ENCODE measurements at places on chromosomes 6 and 20. TPM values are rescaled to one million over a fixed set of nuclear protein-coding genes. Genes with fewer than 3 reads are reported as not detected.

DNA sequence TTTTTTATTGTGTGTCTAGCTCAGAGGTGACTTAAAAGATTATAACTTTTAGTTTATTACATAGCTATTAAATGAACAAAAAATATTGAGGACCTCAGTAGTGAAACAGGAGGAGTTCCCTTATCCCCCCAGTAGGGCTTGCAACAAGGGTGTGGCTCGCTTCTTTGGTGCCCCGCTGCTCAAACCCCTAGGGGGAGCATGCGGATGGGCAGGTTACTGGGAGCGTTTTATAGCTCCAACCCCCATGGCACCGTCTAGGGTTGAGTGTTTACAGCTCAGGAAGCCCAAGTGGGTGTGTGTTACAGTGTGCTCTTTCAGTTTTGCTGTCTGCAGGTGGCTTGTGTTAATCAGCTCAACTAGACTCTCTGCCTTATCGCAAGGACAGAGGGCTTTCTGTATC is 1513.7 kb downstream of the GRIK2 start:
- DNase-seq: no peak
- no peaks in the 10 kb centered on the region for H3K36me3 ChIP-seq
- no peak overlapping the region for H3K27ac ChIP-seq
- no peaks in the 10 kb centered on the region for H3K4me1 ChIP-seq
- no peak overlapping the region for H3K4me3 ChIP-seq

DNA sequence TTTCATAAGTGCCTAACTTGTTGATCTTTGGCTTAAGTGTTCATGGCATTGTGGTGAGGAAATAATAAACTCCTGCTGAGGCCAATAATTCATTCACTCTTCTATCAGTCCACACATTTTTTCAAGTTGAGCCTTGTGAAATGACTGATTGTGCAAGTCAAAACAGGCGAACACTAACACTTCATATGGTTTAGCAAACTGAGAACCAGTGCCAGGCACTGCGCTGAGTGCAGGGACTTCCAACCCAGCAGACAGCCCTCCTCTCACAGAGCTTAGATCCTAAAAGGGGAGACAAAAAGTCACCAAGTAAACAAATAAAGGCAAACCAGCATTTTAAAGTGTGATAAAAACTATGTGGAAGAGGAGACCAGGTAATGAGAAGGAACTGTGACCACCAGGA is 435.0 kb downstream of the PTPRT start:
- no peak overlapping the region for H3K4me3 ChIP-seq
- no peaks in the 10 kb centered on the region for H3K4me1 ChIP-seq
- H3K27me3 ChIP-seq: no peaks in the 10 kb centered on the region

- H3K36me3 ChIP-seq: no peaks in the 10 kb centered on the region
- H3K27me3 ChIP-seq: no peaks in the 10 kb centered on the region
- no peak overlapping the region for H3K4me3 ChIP-seq
- peaks cover 55% of the 10 kb centered on the region for H3K4me1 ChIP-seq
Measured at GRCh38 chr20:23103284-23104018, 17.3 kb upstream of the CD93 start.

GRCh38 chr20:36682311-36682710 is 36.3 kb upstream of the SLA2 start:
- no peaks in the 10 kb centered on the region for H3K36me3 ChIP-seq
- no peak overlapping the region for H3K27ac ChIP-seq
- H3K4me3 ChIP-seq: no peak overlapping the region
- no peak for DNase-seq
- no peaks in the 10 kb centered on the region for H3K4me1 ChIP-seq

DNA sequence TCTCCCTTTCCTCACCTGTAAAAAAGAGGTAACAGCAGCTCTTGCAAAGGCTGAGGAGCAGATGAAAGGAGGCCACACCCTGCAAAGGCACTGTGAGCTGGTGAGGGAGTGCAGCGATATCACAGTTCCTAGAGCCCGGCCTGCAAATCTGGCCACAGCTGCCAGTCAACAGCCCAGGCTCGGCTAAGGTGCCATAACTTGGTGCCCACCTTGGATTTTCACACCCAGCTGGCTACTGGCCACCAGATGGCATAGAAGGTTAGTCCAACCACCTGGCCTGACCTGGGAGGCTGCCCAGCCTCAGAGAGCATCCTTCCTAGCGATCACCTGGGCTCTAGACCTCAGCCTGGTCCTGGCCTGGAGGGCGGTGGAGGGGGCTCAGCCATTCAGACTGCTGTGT is 46.8 kb downstream of the KCNB1 start:
- no peaks in the 10 kb centered on the region for H3K36me3 ChIP-seq
- H3K4me1 ChIP-seq: no peaks in the 10 kb centered on the region
- no peak for DNase-seq
- no peaks in the 10 kb centered on the region for H3K27me3 ChIP-seq
- H3K4me3 ChIP-seq: no peak overlapping the region
- H3K27ac ChIP-seq: no peak overlapping the region

GRCh38 chr6:42142118-42142835 is at the start of gene C6orf132:
TSS of gene C6orf132 (minus strand) at chr6:42142620. CDS start at chr6:42142444, 176 bp downstream.
- H3K36me3 ChIP-seq: no peaks in the 10 kb centered on the region
- peaks cover 12% of the 10 kb centered on the region for H3K4me1 ChIP-seq
- peak within 1 kb of the TSS; percentile 86 for H3K27ac ChIP-seq

- no peaks in the 10 kb centered on the region for H3K27me3 ChIP-seq
- DNase-seq: no peak
- H3K4me1 ChIP-seq: no peaks in the 10 kb centered on the region
- peaks cover 8% of the 10 kb centered on the region for H3K36me3 ChIP-seq
Measured at GRCh38 chr6:113949499-113949898, 21.4 kb downstream of the HDAC2 start.

DNA sequence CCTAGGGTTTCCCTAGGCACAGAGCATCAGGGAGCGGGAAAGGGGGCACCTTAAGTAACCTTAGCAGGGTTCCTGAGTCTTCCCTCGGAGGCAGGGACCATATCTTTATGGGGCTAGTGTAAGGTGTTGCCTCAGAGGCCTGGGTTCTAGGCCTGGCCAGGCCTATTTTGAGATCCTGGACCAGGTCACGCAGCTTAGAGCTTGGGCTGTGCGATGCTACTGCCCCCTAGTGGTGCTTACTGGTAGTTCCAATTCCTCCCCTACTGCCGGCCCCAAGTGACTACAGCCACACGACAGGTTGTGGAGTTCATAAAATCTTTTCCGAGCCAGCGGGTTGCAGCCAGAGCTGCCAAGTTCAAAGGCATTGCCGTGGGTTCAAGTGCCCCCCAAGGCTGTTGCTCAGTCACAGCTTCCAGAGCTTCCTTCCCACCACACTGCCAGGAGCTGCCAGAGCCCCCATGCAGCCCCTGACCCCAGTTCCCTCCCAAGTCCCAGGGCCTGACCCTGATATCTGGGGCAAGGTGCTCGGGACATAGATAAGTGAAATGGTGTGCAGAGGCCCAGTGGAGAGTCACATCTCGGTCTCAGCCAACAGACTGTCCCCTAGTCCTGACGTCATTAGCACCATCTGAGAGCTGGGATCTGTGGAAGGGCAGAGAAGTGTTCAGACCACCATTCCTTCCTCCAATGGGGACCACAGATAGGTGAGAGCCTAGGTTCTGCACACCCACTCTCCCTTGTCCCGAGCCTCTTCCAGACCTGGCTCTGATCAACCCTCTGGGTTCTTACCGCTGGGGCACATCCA is 3.3 kb downstream of the LRRC73 start:
- H3K4me3 ChIP-seq: no peak overlapping the region
- no peak overlapping the region for H3K27ac ChIP-seq
- peaks cover 29% of the 10 kb centered on the region for H3K4me1 ChIP-seq
- DNase-seq: no peak
- peaks cover 5% of the 10 kb centered on the region for H3K27me3 ChIP-seq

- no peaks in the 10 kb centered on the region for H3K36me3 ChIP-seq
- DNase-seq: no peak
- no peaks in the 10 kb centered on the region for H3K4me1 ChIP-seq
- no peaks in the 10 kb centered on the region for H3K27me3 ChIP-seq
- no peak overlapping the region for H3K4me3 ChIP-seq
Measured at GRCh38 chr20:51738877-51739447, 29.2 kb downstream of the ATP9A start.

DNA sequence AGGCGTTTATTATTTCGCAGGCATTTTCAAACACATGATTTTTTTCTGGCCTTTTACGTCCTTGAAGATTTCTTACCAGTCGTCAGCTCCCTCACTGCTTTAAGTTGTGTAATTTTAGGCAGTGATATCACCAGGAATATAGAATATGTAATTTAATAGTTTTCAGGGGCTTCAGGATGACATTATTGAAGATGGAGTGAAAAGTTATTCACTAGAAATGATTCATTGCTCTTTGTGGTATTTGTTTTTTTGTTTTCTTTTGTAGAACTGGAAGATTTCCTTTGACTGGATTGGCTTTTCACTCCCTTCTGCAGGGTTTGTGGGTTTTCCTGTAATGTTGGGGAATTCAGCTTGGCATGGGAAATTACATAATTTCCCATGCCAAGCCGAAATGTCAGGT is 2.0 kb downstream of the LRRC1 start:
- no peaks in the 10 kb centered on the region for H3K27me3 ChIP-seq
- H3K4me1 ChIP-seq: peaks cover 3% of the 10 kb centered on the region
- no peak overlapping the region for H3K4me3 ChIP-seq
- no peak for DNase-seq
- no peaks in the 10 kb centered on the region for H3K36me3 ChIP-seq

GRCh38 chr20:57698116-57698866 is 11.5 kb downstream of the PMEPA1 start:
- peaks cover 16% of the 10 kb centered on the region for H3K4me1 ChIP-seq
- H3K4me3 ChIP-seq: no peak overlapping the region
- DNase-seq: no peak

DNA sequence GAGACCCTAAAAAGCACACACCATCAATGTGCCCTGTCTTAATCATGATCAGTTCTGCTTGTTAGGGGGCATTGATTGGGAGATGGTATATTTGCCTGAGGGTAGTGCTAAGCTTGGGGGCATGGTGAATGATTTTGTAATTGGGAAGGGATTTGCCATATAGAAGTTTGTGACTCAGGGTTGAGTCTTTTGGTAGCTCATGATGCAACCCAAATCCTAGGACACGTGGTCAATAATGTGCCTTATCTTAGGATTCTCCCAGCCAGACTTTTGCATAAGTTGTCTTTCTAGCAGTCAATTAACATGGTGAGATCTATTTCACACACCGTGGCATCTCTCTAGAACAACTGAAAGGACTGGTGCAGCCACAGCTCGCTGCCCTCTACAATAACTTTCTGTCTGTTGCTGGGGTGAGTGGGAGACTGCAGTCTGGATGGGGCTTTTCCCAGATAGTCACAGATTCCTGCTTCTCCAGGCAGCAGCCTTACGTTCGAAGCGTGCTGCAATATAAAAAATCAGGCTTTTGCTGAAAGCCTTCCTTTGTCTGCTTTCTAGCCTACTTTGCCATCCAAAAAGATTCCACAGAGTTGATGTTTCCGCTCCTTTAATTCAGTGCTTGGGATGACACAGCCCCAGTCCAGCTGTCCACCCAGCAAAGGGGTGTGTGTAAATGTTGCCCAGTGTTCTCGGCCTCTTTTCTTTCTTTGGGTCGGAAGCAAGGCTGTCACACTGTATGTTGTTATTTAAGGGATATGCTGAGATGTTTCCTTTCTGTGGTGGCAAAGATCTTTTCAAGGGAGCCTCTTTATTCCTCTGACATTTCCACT is 58.9 kb downstream of the ID4 start:
- DNase-seq: no peak
- no peak overlapping the region for H3K27ac ChIP-seq
- no peaks in the 10 kb centered on the region for H3K27me3 ChIP-seq

MCCD1 gene
- total RNA-seq: not detected

EZR gene
- 376 TPM for total RNA-seq

SCRT2 gene
- not detected for total RNA-seq

All from upper lobe of left lung (tissue), 6 donors.